ENCODE measurements at places on chromosomes 11 and 22. TPM values are rescaled to one million over a fixed set of nuclear protein-coding genes. Genes with fewer than 3 reads are reported as not detected.

Gene SYT7
- total RNA-seq: 0.20 TPM

Gene TREH
- total RNA-seq: not detected

Gene UPB1
- total RNA-seq: 1.8 TPM

Gene SCGB1D2
- total RNA-seq: not detected

Gene PGM2L1
- 8.6 TPM for total RNA-seq

Gene LARGE2
- 7.1 TPM for total RNA-seq

Gene FOLR1
- 0.25 TPM for total RNA-seq
